ENCODE measurements at places on chromosomes 3 and 15.
A peak's percentile ranks its signal among the peaks of the same experiment; 100 is the strongest.

- no peak for DNase-seq
Measured at GRCh38 chr3:436053-436452, 239.5 kb downstream of the CHL1 start.

DNA sequence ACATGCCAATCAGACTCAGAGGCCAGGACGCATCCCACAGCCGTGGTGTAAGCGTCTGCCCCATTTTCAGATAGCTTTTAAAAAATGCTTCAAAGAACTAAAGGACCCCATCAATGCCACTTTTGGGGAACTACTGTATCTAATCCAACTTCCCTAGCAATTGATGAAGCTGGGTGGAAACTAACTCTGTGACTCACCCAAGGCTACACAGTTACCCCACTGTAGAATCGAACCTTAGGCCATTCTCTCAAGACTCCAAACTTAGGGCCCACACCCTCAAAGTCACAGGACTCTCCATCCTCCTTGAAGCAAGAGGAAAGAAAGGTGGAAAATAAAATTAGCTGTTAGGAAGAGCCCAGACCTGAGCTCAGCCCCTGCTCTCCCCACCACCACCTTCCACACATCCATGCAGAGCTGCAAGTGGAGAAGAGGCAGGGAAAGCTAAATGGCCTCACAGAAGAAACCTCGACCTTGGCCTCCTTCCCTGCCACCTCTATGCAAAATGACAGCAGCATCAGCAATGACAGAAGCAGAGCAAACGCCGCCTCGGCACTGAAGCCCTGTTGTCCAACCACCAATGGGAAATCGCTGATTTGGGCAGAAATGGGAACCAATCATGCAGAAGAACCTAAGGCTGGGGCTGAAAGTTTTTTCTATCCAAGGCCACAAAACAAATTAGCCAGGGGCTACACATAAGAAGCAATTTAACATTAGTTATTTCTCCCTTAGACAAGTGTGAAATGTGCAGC lies 22.2 kb downstream of the ANP32A start:
- no peak for DNase-seq

- DNase-seq: peak; percentile 52
Measured at GRCh38 chr3:170740726-170741591, 129.0 kb downstream of the RPL22L1 start.

DNA sequence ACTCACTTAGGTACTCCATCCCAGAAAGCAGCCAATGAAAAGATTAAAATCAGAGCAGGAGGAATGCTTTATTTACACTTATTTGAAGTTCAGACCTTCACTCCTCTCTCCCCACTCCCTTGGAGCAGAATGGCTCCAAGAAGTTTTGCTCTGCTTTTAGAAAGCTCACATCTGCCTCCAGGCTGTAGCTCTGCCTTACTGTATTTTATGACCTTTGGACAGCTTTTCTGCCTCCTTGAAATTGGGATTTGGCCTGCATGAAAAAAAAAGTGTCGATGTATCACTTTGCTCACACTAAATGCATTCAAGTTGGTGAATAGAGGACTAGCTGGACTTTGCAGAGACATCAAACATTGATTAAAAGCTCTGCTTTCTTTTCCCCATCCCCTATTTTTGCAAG lies 95.3 kb downstream of the SLC9A9 start:
- DNase-seq: no peak

- DNase-seq: no peak
Measured at GRCh38 chr3:152196782-152197181, 71.9 kb upstream of the MBNL1 start.

GRCh38 chr3:43023746-43024145 lies 44.6 kb downstream of the GASK1A start:
- DNase-seq: no peak

DNA sequence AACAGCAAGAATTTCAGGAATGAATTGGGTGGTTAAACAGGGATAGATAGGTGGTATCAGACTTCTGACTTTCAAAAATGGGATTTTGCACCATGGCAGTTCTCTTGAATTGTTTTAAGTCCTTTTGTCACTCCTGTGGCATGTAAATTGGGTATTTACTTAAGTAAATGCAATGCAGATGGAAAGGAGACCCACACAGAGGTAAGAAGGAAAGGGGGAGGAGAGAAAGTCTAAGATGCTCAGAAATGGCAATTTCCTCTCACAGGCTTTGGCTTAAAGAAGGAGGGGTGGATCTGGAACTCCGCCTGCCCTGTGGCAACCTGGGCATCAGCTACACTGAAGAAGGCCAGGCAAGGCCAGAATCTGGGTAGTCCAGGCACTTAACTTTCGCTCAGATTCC lies 197.1 kb upstream of the UBE2E1 start:
- DNase-seq: no peak

- DNase-seq: no peak
Measured at GRCh38 chr3:31235062-31235700, 297.5 kb upstream of the STT3B start.

- DNase-seq: no peak
Measured at GRCh38 chr3:158148218-158148617, 38.3 kb downstream of the RSRC1 start.

DNA sequence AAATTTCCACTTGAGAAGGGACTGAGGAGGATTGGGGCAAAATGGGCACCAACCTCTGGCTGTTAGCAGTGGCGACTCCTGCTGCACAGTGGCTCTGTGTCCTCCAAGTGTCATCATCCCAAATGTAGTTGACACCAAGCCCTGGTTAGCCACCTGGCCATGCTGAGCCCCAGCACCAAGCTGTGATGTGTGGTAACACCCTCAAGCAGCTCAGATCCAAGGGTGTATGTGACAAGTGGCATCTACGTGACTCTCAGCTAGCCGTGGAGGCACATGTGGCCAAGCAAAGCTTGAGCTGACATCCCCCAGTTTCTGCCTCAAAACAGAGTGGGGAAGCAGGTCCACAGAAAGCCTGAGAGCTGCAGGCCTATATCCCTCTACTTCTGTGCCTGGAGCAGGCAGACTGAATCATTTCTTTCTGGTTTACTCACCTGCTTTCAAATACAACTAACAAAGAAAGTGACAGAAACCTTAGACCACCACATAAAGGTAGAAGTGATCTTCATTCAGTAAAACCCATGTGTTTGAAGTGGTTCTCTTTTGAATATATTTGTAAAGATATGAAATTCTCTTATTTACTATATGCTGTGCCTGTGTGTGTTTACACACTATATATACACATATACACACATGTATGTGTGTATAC lies 40.0 kb downstream of the FOXP1 start:
- DNase-seq: no peak

- DNase-seq: no peak
Measured at GRCh38 chr3:144708437-144708836, 736.8 kb downstream of the DIPK2A start.

DNA sequence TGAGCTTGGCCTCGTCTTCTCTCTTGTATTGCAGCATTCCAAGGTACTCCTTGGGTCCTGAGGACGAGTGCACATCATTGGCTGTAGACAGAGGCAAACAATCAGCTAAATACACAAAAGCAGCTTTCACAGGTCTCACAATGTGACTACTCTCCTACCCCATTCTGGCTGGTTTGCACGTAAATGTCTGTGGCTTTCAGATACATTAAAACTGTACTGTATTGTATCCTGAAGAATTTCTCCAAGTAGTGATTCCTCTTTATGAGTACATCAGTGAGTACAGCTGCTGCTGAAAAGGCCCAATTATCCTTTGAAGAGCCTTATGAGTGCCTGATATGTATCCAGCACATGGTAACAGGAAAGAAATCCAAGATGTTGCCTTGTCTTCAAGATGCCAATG lies 22.0 kb upstream of the GNB5 start:
- no peak for DNase-seq

DNA sequence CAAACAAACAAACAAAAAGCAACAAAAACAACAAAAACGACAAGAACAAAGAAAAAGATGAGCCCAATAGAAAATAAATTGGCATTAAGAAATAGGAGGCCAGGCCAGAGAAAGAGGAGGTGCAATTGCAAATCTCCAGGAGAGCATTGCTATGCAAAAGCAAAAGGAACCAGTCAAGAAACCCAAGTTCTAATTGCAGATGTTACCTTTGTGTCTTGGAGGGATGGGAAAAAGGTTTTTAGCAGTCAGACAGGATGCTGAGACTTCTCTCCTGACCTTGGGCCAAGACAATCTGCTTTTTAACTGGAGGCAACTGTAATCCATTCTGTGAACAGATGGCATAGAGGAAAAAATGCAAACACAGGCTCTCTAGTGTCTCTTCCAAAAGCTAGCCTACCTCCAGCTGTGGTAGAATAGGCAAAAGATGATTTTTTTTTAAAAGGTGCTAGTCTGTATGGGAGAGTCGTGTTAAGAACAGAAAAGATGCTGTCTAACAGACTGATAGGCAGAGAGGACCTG lies 56.4 kb downstream of the LSAMP start:
- no peak for DNase-seq

GRCh38 chr3:125220727-125221429 lies 8.3 kb upstream of the SLC12A8 start:
- no peak for DNase-seq

DNA sequence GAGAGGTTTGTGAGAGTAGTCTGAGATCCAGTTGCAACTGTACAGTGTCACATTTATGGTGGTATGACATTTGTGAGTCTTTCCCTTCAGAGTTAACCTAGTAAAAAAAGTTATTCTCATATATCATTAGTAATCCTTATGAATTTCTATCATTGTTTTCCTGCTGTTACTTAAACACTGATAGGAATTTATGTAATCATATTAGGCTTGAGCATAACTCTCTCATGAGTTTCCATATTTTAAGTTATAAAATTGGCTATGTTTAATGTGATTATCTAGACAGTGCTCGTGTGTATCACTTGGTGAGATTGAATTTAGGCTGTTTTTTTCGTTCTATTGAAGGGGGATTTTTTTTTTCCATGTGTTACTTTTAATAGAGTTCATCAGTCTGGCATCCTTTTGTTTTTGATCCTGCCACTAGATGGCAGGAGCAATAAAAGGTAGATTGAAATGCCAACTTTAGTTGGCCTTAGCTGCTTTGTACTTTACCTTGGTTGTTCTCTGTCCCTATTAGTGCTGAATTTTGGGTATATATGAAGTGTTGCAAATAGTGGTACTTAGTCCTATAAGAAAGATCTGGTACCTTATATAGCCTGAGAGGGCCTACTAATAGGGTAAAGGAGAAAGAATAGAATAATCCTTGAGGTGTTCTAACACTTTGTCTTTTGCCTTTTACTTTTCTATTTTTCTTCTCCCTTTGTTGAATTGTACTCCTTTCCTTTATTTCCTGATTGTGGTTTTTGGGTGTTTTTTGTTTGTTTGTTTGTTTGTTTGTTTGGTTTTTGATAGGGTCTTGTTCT lies 17.9 kb downstream of the STT3B start:
- DNase-seq: no peak

DNA sequence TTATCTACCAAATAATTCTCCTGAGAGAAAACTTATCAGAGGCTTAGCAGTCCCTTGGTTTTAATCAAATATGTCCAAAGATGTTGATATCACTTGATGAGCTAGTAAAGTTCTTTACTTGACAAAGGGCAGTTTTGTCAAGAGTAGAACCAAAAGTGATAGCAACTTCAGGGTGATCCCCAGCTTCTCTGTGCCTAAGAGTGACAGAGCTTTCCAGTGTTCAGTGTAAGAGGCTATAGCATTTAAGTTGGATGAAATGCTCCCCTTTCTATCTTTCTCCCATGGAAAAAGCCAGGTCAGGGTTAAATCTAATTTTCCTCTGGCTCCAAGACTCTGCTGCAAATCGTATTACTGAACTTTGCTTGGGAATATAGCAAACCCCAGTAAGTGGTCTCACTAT lies 120.8 kb downstream of the UNC13C start:
- no peak for DNase-seq

- DNase-seq: no peak
Measured at GRCh38 chr3:56929809-56930615, 128.3 kb upstream of the ARHGEF3 start.

DNA sequence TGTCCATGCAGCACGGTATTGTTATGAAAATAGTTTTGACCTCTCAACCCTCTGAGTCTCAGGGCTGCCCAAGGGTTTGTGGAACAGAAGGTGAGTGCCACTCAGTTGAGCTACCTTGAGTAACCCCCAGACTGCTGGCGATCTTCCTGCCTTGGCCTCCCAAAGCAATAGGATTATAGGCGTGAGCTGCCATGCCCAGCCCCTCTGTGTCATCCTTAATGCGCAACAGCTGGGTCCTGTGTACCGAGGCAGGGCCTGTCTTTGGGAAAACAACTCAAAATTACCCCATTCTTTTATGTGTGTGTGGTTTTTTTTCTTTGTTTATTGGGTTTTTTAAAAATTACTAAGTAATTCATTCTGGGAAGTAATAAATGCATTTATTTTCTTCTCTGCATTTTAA lies 78.3 kb upstream of the TPM1 start:
- DNase-seq: no peak
